ENCODE measurements at places on chromosomes 6 and 20. TPM values are rescaled to one million over a fixed set of nuclear protein-coding genes. Genes with fewer than 3 reads are reported as not detected.

The CITED2 gene
- 94.8 TPM for total RNA-seq

The PIGU gene
- 6.4 TPM for total RNA-seq

The NOX3 gene
- not detected for total RNA-seq

The PLTP gene
- 132 TPM for total RNA-seq

The CCN2 gene
- total RNA-seq: 22.8 TPM

GRCh38 chr6:111573131-111573883 lies 32.4 kb downstream of the TRAF3IP2 start:
- peak; percentile 74 for DNase-seq

- peak; percentile 70 for DNase-seq
Measured at GRCh38 chr20:8616792-8617191, 452.1 kb upstream of the PLCB4 start.

DNA sequence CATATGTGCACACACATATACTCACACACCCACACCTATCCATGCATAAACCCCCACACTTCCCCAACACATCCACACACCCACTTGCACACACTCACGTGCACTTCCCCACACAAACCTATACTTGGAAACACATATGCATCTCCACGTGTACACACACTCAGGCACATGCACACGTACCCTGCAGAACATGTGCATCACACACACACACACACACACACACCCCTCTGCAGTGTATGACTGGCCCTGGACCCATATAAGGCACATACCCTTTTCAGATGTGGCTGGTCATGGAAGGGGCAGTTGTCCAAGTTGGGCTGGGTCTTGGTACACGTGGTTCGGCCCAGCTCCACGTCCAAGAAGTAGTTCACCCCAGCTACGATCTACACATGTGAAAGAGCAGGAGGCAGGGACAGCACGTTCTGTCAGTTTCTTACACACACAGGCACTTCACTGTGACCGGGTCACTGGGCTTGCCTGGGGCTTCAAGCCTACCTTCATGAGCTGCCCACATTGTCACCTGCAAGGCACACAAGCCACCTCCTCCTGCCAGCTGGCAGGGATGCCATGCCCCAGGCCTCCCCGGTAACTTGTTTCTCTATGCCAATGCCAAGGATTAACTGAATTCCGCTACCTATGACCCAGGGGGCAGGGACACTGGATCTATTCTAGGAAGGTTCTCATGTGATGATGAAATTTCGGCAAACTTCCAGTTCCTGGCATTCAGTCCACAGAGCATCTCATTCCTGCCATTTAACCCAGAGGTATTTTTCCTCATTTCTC lies 2.6 kb downstream of the CST3 start:
- no peak for DNase-seq

DNA sequence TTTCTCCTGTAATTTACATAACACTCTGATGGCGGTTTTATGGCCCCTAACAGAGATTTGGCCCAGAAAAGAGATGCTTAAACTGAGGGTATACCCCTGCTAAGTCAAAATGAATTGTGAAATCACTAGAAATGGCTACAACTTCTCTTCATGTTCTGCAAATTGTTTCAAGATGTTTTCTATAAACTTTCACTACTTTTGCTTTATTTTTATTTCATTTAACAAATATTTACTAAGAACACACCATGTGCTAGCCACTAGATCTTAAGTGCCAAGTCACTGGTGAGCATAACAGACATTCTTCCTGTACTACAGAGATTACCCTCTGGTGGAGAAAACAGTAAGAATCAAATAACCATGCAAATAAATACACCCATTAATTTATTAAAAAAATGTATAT lies 87.6 kb downstream of the KCNQ5 start:
- DNase-seq: no peak

DNA sequence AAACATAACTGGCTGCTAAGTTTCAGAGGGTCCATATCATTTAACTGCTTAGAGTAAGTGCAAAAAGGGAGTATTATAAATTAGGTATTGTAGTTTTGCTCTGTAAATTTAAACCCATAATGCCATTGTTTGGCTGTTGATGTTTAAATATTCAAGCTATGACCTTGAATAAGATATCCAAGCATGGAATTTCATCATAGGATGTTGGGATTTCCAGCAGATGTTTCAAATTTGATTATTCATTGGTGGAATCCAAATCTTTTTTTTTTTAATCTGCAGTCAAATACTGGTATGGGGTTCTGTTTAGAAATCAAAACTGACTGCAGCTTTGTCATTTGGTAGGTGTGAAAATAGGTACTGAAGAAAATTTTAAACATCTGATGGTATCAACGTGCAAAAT lies 161.0 kb downstream of the KHDC1L start:
- no peak for DNase-seq

DNA sequence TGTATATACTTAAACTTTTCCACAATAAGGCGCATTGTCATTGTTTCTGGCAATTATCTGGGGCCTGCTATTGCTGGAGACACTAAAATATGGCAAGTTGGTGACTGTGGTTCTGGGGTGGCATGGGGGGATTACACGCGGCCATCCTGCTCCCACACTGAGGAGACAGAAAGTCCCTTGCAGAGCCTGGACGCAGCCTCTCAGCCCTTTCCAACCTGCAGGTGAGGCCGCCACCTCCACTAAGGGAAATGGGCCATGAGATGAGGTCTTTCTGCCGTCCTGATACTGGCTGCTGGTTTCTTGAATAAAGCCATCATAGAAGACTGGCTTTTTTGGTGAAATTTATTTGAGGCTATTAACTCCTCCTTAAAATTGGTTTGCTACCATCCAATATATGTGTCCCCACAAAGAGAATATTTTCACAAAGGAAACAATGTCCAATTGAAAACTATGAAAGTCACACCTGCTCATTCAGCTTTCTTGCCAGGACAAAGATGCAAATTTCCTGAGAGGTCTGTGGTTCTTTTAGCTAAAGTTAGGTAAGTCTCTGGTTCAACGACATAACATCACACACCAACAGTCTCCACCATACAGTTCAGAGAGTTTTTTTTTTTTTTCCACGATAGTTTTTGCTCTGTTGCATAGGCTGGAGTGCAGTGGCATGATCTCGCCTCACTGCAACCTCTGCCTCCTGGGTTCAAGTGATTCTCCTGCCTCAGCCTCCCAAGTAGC lies 13.0 kb downstream of the TXNDC5 start:
- no peak for DNase-seq

DNA sequence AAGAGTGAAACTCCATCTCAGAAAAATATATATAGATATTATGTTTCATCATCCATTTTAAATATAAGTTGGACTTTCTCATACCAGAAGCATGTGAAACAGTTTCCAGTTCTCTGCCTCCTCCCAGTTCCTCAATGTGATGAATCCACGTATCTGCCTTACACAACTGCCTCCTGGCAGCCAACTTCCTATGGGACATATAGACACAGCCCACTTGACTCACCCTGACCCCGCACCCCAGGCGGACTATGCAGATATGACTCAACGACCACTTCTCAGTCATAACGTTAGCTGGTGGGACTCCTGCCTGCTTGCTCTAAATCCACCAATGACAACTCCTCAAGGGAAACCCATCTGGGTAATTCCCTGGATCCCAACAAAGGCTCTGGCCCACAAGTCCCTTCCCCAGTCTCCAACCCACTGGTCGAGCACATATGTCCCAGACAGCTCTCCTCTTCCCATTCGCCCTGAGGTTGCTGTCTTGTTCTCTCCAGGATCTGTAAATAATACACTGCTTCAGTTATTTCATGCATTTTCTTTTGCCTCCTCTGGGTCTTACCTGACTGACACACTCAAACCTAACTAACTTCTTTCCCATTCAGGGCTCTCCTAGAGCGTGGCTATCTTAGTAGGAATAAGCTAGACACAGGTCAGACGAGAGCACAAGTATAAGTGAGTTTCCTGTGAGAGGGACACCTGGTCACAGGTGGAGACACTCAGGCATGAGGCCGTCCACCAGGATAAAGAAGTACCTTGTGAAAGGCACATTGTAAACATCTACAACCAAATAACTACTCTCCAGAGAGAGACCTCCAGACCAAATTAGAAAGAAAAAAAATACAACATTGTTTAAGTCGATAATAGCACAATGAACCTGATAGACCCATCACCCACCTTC lies 548.5 kb downstream of the CD83 start:
- peak; percentile 97 for DNase-seq

DNA sequence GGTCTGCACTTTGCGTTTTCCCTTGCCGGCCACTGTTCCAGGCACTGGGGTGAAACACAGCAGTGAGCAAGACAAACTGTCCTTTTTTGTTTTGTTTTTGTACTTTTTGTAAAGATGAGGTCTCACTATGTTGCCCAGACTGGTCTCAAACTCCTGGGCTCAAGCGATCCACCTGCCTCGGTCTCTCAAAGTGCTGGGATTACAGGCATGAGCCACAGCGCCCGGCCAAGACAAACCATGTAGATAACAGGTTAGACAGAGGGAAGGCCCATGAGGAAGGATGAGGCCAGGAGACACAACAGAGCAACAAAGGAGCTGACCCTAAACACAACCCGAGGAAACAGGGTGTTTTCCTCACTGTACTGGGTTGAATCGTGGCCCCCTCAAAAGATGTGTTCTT lies 165.4 kb downstream of the NFATC2 start:
- no peak for DNase-seq

DNA sequence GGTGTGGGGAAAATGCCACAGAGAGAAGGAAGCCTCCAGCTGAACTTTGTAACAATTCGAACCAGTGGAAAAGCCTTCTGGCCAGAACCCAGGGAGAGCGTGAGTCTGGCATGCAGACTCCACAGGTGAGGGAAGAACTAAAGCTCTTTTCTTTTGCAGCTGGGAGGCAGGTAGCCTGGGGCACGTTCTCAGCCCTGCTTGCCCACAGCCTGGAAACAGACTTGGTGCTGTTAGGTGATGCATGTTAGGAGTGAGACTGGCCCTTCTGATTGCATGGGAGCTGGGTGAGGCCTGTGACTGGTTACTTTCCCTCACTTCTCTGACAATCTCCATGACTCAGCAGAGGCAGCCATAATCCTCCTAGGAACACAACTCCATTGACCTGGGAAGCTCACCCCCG lies 34.2 kb downstream of the PROKR2 start:
- no peak for DNase-seq

DNA sequence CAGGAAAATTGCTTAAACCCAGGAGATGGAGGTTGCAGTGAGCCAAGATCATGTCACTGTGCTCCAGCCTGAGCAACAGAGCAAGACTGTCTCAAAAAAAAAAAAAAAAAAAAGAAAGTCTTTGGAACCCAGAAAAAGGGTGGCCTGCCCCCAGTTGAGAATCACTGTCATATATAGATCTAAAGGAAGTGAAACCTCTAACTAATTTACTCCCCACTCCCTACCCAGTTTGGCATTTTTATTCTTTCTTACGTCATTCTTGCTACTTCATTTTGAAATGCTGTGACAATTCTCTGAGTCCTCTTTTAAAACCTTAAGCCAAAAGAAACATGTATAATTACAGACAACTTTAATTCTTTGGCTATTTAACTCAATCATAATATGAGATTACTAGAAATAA lies 254.8 kb downstream of the CDC5L start:
- DNase-seq: no peak

DNA sequence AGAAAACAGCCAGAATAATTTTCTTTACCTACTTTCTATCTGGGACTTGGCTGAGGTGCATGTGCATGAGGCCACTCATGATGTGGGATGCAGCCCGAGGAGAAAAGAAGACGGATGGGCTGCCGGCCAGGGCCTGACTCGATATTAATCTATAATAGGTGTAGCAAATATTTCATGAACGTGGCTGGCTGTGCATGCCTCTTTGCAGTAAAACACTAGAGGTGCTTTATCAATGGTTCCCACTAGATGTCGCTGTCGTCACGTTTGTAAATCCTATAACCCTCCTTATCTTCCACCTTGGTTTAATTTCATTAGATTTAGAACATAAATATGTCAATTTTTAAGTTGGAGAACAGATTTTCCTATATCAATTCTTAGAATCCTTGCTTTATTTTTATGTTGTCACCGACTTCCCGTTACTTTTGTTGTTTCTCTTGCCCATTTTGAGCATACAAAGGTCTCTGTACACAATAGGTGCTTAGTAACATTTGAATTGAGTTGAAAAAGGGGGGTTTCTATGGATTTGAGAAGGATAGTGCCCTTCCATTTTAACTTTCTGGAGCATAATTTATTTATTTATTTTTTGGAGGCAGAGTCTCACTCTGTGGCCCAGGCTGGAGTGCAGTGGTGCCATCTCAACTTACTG lies 19.6 kb upstream of the FERMT1 start:
- peak; percentile 32 for DNase-seq

GRCh38 chr6:28399350-28400121 lies at the start of gene ZSCAN12:
Gene ZSCAN12, minus strand, starts transcription at chr6:28399747. Its CDS starts 1,342 bp downstream, at chr6:28398405.
- peak; percentile 94 for DNase-seq

DNA sequence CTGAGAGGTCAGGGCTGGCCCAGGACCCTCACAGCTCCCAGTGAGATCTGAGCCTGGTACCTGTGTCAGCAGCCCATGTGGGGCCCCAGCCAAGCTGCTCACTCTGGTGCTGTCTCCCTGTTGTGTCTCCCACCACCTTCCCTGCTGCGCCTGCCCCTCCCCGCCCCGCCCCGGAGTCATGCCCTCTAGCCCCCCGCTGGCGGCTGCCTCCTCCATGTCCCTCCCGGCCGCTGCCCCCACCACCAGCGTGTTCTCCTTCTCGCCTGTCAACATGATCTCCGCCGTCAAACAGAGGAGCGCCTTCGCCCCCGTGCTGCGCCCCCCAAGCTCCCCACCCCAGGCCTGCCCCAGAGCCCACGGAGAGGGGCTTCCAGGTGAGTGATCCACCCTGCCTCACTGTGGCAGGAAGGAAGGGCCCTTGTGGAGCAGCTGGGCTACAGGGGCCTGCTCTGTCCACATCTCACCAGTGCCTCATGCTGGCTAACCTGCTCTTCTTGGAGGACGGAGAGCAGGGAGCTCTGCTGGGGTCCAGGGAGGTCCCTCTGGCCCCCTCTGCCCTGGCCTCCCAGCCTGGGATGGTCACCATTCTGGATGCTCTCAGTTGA lies 44.9 kb downstream of the CPXM1 start:
- no peak for DNase-seq
